ENCODE measurements at places on chromosomes 7 and 10.

GRCh38 chr10:48740015-48740707 is 55.5 kb downstream of the WDFY4 start:
- no peak for DNase-seq

DNA sequence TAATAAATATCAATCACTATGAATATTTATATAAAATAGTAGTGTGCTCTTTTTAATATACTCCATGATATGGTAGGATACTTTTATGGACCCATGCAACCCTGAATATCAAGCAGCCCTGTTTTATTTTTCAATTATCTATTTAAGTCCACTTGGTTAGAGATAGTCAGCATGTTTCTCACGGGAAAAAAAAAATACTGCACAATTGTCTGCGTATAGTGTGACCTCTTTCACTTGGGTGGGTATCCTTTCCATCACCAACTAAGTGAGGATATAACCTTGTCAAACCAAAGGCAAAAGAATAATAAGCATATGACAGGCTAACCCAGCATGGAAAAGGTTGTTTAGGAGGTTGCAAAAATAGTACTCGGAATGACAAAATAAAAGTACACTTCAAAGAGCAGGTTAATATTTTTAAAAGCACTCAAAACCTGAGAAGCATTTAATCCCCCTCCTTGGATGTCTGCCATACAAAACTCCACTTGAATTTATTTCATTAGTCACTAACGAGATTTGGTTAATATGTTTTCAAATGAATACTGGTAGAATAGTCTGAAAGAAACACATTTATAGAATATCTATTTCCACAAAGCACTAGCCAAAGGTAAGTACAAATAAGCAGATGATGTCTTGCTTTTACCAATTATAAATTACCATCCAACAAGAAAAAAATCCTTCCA is 76.5 kb downstream of the IMMP2L start:
- no peak for DNase-seq

DNA sequence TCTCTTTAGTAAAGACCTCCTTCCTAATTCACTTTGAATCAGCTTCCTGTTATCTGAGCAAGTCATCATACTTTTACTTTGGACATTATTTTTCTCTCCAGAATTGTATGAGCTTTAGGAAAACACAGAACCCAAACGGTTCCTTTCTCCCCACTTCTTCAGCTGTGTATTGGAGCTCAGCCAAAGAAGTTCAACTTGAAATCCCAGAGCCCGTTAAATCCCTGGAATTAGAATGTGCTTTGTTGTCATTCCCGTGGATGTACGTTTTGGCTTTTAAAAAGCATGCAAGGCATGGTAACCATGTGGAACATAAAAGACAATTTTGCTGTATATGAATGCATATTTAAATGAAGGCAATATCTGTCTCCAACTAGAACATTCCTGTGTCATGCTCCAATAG is 46.6 kb downstream of the AGMO start:
- DNase-seq = no peak

- no peak for DNase-seq
Measured at GRCh38 chr10:110274647-110275046, 30.1 kb downstream of the SMNDC1 start.

GRCh38 chr10:114038819-114039218 is 4.8 kb upstream of the ADRB1 start:
- no peak for DNase-seq

GRCh38 chr10:91596825-91597196 is 36.1 kb downstream of the PPP1R3C start:
- DNase-seq = no peak

- no peak for DNase-seq
Measured at GRCh38 chr10:48389272-48389671, 82.8 kb downstream of the MAPK8 start.

- DNase-seq = no peak
Measured at GRCh38 chr10:52215745-52216361, 98.2 kb upstream of the DKK1 start.

DNA sequence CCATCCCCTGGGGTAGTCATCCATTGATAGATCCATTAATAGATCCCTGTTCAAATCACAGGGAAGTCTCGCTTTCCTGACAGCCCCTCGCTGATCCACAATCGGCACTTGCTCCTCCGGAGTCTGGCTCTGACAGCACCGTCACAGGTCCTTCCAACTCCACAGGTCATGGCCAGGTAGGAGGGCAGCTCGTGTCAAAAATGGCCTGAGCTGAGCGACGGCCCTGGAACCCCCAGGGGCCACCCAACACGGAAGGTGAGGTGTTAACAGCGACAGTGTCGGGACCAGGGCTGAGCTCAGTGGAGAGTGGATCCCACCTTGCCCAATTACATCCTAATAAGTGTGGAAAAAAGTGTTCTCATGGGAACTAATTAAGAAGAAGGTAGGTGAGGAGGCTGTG is 219.8 kb downstream of the TCERG1L start:
- DNase-seq = no peak

GRCh38 chr7:81488210-81488609 is 281.6 kb downstream of the HGF start:
- no peak for DNase-seq

DNA sequence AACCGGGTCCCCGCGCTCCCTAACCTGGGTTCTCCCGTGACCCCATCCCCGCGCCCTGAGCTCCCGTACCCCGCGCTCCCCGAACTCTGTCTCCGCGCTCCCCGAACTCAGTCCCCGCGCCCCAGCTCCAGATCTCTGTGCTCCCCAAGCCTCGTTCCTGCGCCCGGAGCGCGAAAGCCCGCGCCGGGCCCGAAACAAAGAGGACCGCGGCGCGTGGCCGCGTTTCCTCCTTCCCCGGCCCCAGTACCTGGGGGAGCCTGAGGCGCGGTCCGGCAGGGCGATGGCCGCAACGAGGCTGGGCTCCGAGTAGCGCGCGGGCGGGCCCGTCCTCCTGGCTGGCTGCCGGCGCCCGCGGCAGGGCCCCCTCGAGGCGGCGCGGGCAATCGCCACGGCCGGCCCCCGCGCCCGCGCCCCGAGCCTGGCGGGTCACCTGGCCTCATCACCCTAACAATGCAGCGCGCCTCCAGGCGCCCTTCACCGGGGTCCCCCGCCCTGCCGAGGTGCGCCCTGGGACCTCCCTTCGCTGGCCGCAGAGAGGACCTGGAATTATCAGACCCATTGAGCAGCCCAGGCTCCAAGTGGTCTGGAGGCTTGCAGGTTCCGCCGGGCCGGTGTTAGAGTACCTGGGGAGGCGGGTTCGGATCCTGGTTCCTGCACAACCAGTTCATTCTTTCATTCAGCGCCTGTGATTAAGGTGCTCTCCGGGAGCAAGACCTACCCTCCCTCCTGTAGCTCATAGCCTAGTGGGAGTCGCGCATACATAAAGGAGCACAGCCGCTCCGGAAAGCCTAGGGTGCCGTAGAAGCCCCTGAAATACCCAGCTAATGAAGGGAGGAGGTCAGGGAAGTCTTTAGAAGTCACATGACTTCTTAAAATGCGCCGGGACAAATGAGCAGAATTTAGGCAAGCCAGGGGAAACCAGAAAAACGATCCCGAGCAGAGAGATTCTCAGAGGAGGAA is at the start of gene TNS3:
TSS of gene TNS3 (minus strand) at position 308 of the 960 bp plus-strand sequence. CDS start 142,475 bp downstream, outside the sequence.
- DNase-seq = no peak

DNA sequence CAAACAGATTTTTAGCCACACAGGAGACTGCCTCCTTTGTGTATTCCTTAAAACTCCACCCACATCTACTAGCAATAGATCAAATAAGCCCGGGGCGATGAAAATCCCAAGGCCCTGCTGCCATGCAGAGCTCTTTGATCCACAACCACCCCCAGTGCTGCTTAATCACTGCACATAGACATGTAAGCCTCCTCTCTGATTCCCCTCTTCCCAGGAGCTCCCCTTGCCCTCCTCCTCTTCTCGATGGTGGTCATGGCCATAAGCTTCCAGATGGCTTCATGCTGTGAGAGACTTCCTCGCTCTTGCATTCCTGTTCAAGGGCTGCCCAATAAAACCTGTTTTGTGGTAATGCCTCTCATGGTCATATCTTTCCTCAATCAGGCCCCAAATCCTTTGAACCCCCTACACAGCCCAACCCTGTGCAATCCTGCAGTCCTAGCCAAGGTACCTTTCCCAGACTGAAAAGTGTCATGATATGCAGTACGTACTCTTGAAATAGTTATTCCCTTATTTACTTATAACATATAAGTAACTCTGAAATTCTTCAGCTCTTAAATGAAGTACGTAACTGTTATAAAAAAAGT is 158.5 kb downstream of the CACNA2D1 start:
- no peak for DNase-seq

GRCh38 chr10:62068464-62068863 is 167.0 kb downstream of the ARID5B start:
- no peak for DNase-seq

GRCh38 chr10:107952649-107953556 is 788.4 kb upstream of the SORCS1 start:
- no peak for DNase-seq

- DNase-seq = no peak
Measured at GRCh38 chr10:98144985-98145384, 10.5 kb downstream of the R3HCC1L start.

GRCh38 chr10:8054244-8054493 is 319 bp upstream of the GATA3 start:
- DNase-seq = peak; percentile 46

DNA sequence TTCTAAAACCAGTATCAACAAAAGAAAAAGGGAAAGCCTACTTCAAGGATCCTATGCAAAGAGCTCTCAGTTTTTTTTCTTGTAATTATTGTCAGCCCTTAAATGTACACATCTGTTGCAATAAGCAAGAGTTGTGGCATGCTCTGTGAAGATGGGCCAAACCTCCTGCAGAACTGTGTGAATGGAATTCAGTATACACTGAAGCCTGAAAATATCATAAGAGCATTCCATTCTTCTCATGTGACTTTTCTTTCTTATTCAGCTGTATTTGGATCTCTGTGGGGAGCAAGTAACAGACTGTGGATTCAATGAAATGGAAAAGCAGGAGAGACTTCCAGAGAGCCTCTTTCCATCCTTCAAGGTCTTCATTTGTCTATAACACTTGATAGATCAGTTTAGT is 130.7 kb downstream of the SAMD9 start:
- DNase-seq = no peak

DNA sequence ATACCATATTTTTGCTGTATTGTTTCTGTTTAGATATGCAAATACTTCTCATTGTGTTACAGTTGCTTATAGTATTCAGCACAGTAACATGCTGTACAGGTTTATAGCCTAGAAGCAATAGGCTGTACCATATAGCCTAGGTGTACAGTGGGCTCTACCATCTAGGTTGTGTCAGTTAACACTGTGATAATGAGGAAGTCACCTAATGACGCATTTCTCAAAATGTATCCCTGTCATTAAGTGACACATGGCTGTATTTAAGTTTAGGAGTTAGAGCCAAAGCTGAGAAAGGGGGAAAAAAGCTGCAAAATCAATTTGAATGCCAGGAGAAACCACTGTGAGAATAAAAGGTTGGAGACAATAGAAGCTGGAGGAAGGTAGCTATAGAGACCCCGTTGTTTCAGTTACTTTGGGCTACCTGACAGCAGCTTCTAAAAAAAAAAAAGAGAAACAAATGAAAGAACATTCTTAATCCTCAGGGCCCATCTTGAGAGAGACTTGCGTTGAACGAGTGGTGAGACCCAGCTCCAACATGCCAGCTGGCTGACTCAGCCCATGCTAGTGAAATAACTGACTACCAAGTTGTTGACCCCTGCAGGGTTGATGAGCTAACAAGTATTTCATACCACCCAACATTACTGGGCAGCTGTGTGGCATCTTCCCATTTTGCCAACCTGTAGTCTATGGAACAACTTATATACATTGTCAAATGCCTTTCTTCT is 8.7 kb downstream of the STARD3NL start:
- peak; percentile 5 for DNase-seq

DNA sequence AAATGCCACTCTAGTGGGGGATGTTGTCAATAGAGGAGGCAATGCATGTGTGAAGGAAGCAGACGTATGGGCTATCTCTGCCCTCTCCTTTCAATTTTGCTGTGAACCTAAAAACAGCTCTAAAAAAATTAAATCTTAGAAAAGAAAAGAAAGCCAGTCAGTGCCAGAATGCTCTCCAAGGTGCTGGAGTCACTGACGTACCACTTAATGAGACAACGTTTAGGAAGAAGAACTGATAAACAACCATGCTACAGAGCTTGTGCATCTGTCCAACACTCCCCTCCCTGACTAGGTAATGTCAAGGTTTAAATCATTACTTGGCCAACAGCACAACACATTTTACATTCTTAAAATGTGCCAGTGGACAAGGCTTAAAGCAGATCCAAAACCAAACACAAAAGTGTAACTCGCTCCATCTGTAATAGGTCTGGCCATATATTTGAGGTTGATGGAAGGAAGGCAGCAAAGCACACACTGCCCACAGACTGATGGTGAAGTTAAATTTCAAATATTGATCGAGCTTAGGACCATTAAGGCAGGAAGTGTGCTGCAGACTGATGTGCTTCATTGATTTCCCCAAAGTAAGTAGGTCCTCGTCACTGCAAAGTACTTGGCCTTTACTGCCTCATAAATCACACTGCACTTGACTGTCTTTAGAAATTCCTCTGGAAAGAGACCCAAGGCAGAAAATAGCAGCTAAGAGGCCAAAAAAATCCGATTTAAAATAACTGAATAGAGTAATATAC is 15.5 kb downstream of the ARMH3 start:
- DNase-seq = no peak

DNA sequence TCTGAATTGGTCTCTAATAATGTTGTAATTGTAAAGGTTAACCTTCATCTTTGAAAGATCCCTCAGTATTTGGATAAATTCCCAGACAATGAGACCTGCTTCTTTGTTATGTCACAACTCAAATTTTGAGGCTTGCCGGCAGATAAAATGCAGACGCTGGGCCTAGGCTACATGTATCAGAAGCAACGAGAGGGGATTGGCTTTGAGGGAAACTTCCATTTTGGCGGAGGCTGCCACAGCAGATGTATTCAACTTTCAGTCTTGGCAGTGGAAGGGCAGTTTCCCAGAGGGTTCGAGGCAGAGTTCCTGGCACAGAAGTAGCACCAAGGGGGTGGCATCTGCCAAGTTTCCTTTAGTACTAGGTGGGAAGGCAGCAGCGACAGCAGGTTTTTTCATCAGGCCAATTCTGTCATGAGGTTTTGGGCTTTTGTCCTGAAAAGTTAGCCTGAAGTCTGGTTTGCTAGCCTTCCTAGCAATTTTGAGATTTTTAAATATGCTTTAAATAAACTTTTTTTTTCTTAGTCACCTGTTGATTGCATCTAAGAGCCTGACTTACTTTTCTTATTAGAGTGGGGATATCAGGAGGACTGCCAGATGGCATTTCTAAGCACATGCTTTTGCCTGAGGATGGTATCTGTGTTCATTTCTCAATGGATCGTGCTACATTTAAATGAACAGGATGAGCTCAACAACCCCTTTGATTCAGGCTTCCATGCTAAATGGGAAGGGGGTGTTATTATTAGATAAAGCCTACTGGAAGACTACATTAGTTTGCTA is 89.5 kb upstream of the FAM3C start:
- DNase-seq = no peak

- peak; percentile 94 for DNase-seq
Measured at GRCh38 chr7:112080441-112080840, 125.8 kb downstream of the DOCK4 start.

- no peak for DNase-seq
Measured at GRCh38 chr10:21602313-21602712, 68.3 kb downstream of the MLLT10 start.

GRCh38 chr10:59563531-59563930 is 146.1 kb downstream of the SLC16A9 start:
- no peak for DNase-seq

- DNase-seq = no peak
Measured at GRCh38 chr10:124641282-124642087, 102.7 kb downstream of the FAM53B start.
